ENCODE measurements at places on chromosomes 16 and 17. TPM values are rescaled to one million over a fixed set of nuclear protein-coding genes. Genes with fewer than 3 reads are reported as not detected.

KRTAP4-2 gene
- not detected for total RNA-seq

TM4SF5 gene
- not detected for total RNA-seq

CCDC92B gene
- total RNA-seq, result 1.1 TPM

UMOD gene
- not detected for total RNA-seq

SLFN11 gene
- total RNA-seq, result 3.3 TPM

KRTAP4-1 gene
- not detected for total RNA-seq

All from occipital lobe (tissue), 3 donors.